ENCODE measurements at places on chromosomes 3 and 15. TPM values are rescaled to one million over a fixed set of nuclear protein-coding genes. Genes with fewer than 3 reads are reported as not detected.

The PARP15 gene
- polyA plus RNA-seq, result 0.32 TPM

The PLSCR5 gene
- not detected for polyA plus RNA-seq

The HCLS1 gene
- polyA plus RNA-seq, result 8.2 TPM

The TMEM40 gene
- polyA plus RNA-seq, result 1.8 TPM

The EXD1 gene
- polyA plus RNA-seq, result not detected

The CNTN4 gene
- 27.6 TPM for polyA plus RNA-seq

GRCh38 chr3:171712171-171712938 lies 97.9 kb downstream of the PLD1 start:
- DNase-seq, result no peak

- no peak for DNase-seq
These were observed 276.0 kb downstream of the UACA start for GRCh38 chr15:70487387-70487740.

DNA sequence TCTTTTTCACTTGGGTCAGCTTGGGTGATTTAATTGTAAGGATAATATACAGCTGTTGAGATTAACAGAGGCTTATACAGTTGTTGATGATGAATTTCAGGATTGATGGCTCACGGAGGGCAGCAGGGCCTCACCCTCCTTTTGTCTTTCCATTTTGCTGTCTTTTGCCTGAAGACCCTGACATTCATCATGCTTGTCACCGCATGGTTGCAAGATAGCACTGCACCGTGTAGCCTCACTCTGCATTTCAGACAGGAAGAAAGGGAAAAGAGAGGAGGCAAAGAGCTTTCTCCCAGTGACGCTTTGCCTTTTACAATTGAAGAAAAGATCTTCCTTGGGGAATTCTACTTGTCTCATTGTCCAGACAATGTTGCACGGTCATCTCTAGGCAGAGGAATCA lies 115.1 kb downstream of the TPRG1 start:
- DNase-seq, result no peak

DNA sequence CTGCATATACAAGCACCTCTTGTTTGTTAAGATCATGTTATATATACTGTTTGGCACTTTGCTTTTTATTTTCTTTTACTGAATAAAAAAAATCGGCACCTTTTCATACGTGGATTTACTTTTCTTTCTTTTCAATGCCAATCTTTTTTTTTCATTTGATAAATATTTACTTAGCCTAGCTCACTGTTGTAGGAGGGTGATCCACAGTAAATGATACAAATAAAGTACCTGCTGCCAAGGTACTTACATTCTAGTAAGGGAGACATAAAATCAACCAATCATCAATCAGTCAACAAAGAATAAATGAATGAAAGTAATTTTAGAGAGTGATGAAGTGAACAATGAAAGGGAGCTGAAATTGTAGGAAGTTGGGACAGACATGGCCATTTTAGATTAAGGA lies 18.3 kb downstream of the GNB5 start:
- no peak for DNase-seq

DNA sequence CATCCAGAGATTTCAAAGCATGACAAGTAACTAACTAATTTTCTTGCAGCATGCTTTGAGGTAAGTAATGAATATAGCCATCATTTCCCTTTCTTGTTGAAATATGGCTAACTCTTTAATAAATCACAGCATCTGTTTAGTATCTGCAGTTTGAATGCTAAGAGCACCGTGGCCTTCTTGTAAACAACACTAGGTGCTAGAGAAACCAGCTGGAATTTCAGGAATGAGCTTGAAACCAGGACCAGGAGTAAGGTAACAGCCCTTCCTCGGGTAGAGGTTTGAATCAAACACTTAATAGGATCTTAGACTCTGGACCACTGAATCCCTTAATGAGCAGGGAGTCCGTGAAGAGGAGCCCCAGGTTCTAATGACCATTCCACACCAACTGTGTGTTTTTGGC lies 13.6 kb downstream of the CALML4 start:
- no peak for DNase-seq

DNA sequence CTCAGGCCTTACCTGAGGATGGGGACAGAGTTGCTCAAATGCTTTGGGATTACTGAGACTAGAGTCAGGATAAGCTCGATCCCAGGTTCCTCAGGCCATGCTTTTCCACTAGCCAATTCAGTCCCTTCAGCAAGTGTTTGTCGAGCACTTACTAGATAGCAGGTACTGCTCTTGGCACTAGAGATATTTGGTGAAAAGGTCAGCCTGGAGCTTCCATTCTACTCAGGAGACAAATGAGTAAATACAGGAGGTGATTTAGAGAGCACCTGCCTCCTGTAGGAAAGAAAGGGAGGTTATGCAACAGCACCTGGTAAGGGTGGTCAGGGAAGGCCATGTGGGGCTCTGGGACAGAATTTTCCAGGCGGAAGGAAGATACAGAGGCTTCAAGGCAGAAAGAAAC lies 99.9 kb downstream of the CACNA1D start:
- DNase-seq, result no peak

Data from renal cortex interstitium (tissue), 15 donors.